Central memory CD8-positive, alpha-beta T cell (primary cell): ENCODE measurements at places on chromosomes 5 and 9.
A peak's percentile ranks its signal among the peaks of the same experiment; 100 is the strongest.

- no peak for DNase-seq
These were observed 1.3 kb upstream of the ACOT12 start for GRCh38 chr5:81395262-81395661.

DNA sequence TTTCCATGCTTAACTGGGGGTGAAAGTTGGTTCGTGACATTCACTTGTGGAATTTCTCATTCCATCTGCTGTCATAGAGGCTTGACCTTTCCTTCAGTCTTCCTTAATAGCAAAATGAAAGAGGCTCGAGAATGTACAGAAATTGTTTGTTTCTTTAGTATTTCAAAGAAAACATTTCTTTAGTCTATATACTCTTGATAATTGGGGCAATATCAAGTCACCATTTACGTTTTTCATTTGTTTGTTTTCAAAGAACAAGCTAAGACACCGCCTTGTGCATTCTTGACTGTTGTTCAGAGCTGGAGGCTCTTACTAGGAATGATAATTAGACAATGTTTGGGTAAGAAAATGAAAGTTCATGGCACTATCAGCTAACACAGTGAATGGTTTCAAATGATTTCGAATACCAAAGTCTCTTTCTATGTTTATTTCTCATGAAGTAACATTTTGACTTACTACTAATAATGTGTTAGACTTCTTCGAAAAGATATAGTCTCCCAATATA lies 835.4 kb downstream of the SEMA5A start:
- DNase-seq = no peak

GRCh38 chr9:82810915-82811314 lies 252.0 kb downstream of the RASEF start:
- DNase-seq = no peak

DNA sequence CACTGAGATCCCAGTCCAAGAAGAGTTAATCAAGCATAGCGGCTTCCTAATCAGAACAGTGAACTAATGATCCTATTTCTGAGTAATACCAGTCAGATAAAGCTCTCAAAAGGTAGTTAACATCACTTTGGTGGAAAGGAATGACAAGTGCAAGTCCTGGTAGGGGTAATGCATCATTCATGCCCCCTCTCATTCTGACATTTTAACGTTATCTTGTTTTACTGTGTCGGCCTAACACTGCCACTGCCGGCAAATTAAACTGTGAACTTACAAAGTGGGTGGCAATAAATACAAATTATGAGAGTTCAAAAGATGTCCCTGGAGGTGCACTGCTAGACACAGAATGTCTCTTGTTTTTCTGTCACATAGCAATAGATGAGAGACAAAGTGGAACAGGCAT lies 131.6 kb downstream of the EBF1 start:
- DNase-seq = no peak

GRCh38 chr5:148855249-148856008 lies 29.0 kb downstream of the ADRB2 start:
- DNase-seq = peak; percentile 36
